ENCODE measurements at places on chromosomes 1 and 21.
A peak's percentile ranks its signal among the peaks of the same experiment; 100 is the strongest.

DNA sequence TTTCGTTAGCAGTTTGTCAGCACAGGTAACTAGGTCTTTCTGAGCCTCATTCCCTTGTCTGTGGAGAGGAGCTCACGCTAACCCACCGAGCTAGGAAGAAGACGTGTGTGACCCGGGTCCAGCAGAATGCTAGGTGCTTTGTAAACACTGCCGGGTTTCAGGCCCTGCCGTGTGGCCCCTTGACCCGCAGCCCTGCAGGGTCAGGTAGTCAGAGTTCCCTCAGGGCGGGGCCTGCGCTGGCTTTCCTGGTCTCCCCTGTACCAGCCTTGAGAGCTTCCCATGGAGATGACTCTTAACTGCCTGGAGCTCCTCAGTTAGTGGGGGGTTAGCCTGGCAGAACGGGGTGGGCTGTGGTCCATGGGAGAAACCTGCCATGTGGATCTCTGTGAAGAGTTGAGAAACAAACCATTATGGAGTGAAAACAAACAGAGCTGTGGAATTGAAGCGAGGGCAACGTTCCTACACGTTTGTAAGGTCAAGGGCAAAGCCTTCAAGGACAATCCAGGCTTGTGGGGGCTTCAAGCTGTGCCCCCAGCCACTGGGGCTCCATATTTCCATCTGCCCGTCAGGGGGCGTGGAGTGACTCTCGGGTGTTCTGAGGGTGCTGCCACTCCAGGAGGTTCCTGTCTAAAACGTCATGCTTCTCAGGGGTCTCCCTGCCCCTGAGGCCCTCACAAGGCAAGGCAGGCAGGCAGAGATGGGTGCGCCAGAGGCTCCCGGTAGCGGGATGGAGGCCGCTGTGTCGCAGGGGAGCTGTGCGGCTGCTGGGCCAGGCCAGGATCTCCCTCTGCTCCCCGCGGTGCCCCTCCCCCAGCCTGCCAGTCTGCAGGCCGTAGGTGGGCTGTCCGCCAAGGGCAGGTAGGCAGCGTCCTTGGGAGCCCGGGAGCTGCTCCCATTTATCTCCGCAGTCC lies 23.8 kb downstream of the LHX4 start:
- DNase-seq: no peak

- no peak for DNase-seq
Observed at GRCh38 chr1:203408486-203409481, 57.9 kb upstream of the FMOD start.

- no peak for DNase-seq
Observed at GRCh38 chr21:15966231-15966630, 236.4 kb downstream of the USP25 start.

GRCh38 chr1:234781241-234782065 lies 171.5 kb upstream of the IRF2BP2 start:
- DNase-seq: no peak

GRCh38 chr1:111734856-111735255 lies 4.3 kb downstream of the INKA2 start:
- no peak for DNase-seq

DNA sequence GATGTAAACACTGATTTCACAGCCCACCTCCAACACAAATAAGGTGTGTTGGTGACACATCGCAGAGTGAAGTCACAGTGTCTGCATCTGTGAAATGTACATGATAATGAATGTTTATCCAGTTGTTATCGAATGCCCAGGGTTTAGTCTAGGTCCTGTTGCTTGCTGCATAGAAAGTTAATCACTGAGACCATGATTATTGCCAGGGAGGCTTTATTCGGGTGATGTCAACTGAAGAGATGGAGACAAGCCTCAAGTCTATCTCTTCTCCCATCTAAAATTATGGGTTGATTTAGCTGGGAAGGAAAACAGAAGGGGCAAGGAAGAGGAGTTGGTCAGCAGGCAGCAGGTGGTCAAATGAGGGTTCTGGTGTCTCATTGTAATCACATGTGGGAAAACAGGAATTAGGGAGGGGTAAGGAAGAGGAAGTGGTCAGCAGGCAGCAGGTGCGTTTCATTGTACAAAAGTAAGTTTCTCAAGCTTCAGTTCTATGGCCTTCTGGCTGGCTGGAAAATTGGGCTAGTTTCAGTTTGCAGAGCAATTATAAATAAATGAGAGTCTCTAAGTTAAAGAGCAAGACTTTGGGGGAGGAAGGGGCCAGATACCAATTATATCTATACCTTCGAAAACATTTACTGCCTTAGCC lies 146.3 kb upstream of the DNAH14 start:
- DNase-seq: peak; percentile 64

- DNase-seq: no peak
Observed at GRCh38 chr1:240804475-240804874, 192.5 kb upstream of the GREM2 start.

GRCh38 chr1:20389571-20389970 lies 96.4 kb downstream of the CAMK2N1 start:
- no peak for DNase-seq

GRCh38 chr1:201769966-201770365 lies 59.0 kb upstream of the IPO9 start:
- no peak for DNase-seq

DNA sequence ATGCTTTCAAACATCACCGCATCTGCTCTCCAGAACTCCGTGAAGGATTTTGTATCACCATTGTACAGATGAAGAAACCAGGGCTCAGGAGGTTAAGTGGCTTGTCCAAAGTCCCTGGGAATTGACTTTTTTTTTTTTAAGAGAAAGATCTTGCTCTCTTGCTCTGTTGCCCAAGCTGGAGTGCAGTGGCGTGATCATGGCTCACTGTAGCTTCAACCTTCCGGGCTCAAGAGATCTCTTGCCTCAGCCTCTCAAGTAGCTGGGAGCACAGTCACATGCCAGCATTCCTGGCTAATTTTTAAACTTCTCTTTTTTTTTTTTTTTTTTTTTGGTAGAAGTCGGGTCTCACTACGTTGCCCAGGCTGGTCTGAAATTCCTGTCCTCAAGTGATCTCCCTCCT lies 6.9 kb upstream of the TAS1R2 start:
- no peak for DNase-seq

DNA sequence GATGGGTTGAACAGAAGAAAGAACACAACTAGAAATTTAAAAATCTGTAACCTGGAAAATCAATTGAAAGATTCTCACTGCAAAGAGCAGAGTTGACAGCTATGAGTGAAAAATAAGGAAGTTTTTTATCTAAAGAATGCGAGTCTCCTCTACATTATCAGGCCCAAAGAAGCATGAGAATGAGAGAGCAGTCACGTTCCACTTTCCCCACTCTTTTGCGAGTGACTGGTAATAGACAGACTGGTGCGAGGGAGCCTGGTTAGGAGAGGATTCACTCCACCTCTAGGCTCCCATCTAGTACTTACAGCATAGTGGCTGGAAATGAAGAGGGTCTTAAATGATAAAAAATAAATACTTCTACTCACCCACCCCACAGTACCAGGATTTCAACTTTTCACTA lies 52.0 kb downstream of the PRDX6 start:
- no peak for DNase-seq

DNA sequence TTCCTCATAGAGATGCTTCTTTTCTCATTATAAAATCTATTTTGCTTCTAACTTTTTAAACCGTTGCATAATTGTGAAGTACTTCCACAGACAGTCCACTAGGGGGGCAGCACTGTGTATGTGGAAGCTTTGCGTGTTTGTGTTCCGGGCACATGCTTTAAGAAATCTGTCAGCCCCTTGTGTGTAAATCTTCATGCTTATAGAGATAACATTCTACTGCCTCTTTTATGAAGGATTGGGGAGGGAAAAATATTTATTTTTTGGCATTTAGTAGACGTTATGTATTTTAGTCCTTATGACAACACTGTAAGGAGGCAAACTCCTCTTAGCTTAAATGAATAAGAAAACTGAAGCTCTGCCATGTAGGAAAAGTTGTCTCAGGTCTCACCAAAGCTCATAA lies 157.3 kb upstream of the PTGFR start:
- DNase-seq: no peak

DNA sequence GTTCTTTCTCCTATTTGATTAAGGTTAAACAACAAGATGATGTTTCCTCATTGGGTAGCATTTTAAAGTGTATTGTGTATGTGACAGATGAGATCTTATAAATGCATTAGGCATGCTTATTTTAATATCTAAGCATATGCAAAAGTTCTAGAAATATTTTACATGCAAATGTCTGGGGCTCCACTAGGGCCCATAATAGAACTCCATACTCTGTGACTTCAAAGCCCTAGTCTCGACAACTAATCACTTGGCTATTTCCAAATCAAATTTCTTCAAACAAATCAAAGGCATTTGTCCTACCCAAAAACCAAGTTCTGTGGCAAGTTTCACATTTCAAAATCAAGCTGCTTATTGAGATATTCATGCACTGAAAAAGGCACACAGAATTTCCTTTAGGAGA lies 385.6 kb upstream of the ST6GALNAC5 start:
- no peak for DNase-seq

DNA sequence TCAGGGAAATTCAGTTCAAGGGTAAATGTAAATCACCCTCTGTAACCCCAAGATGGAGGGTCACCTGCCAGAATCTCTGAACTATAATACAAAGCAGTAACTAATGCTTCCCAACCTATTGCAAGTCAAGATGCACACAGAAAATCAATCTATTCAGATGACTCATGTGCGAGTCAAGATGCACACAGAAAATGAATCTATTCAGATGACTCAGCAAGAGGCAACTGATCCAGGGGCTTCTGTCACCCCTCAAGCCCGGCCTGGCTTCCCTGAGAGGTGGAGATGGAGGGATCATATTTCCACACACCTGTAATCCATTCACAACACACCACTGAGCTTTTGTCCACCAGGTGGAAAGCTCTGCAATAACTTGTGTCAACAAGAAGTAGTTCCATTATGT lies 17.4 kb upstream of the HIVEP3 start:
- DNase-seq: no peak

DNA sequence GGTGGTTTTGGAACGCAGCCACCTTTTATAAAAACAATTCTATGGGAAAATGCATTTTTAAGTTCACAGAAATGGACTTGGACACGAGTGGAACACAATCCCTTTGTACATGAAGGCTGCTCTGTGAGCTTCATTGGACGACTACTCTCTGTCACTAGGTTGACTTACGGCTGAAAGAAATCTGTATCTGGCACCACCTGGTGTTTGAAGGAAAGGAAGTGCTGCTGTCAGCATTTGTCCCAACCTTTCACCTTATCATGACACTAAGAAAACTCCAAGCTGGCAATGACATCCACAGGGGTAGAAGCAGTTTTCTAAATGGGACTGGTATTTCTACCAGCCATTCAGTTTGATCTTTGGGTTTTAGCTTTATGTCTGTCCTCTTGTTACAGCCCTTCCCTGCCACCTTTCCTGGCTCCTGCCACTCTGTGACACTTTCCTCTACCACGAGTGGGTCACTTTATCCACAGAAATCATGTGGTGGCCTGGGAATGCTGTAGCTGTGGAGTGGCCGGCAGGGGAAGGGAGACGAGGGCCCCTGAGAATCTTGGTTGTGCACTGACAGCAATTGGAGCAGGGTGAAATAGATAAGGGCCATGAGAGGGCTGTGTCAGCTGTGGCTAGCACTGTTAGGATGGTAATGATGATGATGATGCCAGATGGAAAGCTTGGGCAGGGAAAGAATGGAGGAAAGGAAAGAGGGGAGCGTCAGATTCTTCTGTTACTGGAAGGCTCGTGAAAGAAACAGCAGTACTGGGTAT lies 85.2 kb downstream of the TBX19 start:
- no peak for DNase-seq

DNA sequence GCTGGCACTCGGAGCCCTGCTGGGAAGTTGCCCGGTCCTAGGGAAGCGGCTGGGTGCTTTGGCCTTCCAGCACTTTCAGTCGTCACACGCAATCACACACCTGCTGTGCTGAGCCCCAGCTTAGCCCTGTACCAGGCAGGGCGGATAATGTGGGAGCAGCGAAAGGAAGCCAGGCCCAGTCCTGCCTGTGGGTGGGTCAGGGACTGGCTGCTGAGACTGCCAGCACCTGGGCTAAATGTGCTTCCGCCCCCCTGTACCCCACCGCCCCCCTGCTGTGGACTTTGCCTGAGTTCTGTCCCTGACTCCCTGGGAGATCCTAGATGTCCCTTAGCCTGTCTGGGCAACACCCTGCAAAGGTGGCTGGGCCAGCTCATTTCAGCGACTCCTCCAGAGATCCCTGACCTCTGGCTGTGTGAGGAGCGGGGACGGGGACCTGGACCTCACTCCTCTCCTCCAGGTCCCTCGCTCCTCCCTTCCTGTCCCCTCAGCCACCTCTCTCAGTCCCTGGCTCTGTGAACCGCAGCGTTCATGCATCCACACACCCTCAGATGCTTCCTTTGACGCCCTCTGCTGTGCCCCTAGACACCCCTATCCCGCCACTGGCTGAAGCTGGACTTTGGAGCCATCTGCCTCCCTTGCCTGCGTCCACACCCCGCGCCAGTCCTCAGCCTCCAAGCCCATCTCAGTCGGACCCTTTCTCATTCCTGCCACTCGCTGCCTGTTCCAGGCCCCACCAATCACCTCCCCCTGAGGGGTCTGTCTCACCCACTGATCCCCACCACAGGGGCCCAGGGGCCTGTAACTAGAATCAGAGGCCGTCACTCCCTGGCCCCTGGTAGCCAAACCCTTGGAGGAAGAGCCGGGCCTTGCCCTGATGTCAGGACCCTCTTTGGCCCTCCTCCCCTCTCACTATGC lies 1.4 kb downstream of the MMEL1 start:
- no peak for DNase-seq

DNA sequence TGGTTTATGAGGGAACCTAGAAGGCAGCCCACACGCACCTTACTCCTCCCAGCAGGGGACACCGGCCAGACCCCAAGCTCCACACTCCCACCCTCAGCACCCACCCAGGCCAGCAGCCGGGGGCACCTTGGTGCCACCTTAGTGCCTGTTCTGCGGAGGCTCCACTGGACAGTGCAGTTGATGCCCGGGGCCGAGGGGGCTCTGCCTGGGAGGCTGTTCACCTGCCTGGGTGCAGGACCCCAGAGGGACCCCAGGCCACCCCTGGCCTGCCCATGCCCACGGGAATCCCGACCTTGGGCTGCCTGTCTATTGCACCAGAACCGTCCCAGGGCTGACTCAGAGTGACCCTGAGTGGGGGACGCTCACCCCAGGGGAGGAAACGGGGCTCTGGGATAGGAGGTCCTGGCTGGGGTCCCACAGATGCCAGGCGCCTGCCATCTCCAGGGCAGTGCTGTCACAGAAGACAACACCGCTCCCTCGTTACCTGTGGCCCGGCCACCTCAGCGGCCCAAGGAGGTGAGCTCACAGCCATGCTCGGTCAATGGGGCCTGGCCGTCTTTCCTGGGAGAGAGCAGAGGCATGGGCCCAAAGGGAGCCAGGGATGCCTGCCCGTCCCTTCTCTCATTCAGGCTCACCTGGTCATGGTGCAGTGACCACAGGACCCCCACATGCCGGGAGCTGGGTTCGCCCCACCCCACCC lies 696 bp downstream of the SCNN1D start:
- no peak for DNase-seq

GRCh38 chr21:42193131-42193671 lies 25.7 kb upstream of the ABCG1 start:
- DNase-seq: no peak

DNA sequence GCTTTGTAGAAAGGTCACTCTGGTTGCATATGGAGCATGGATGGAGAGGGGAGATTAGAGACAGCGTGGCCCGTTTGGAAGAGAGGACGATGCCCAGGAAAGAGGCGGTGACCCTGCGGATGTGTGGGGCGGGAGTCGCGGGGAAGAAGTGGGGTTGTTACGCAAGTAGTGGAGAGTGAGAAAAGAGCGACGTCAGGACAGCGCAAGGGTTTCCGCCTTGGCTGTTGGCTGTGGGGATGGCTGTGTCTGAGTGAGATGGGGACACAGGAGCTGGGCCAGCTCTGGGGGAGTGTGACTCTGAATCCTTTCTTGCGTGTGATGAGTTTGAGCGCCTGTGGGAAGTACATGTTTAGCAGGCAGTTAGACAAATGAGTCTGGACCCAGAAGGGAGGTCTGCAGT lies 3.8 kb downstream of the B4GALT2 start:
- DNase-seq: peak; percentile 58

- no peak for DNase-seq
Observed at GRCh38 chr1:48903291-48903690, 126.6 kb upstream of the BEND5 start.
